ENCODE measurements at places on chromosomes 7 and 10.

DNA sequence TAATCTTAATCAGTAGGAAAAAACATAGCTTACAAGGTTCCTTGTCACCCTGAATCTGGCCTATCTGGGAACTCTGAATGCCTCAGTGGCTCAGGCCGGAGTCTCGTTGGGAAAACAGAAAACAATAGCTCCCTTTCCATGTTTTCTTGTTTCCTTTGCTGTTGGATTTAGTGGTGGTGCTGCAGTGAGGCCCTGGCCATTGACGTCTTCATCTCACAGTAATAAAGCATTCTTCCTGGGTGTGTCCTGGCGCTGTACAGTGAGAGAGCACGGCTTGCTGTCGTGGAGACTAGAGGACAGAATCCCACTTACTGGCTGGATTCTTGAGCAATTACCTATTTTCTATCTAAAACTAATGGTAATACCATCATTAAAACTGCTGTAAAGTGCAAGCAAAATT, 1.3 kb upstream of the SPOCK2 start:
- DNase-seq, result peak; percentile 29

DNA sequence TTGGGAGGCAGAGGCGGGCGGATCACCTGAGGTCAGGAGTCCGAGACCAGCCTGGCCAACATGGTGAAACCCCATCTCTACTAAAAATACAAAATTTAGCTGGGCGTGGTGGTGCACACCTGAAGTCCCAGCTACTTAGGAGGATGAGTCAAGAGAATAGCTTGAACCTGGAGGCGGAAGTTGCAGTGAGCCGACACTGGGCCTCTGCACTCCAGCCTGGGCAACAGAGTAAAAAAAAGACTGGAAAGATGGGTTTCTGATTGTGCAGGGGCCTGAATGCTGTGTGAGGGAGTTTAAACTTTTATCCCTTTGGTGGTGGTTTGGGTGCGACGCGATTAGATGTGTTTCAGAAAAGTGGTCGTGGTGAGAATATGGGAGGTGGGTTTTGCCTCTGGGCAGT, 1.8 kb downstream of the CHST12 start:
- DNase-seq, result no peak

GRCh38 chr7:76282344-76283253, 19.9 kb upstream of the HSPB1 start:
- peak; percentile 41 for DNase-seq

DNA sequence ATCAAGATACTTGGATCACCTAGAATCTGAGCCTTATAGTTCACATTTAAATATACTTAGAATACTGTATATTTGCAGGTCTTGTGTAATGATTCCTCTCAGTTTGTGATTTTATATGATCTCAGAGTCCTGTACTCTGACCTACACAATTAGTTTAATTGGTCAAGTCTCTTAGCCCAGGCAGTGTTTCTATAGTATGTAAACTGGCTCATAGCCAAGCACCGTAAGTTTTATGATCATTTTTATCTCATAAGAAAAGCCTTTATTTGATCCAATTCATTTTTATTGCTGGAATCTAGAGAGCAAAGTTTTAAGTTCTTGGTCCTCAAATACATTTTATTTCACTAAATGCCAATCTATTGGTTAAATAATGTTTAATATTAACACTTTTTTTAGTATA, 242.2 kb downstream of the MALRD1 start:
- DNase-seq, result no peak

- DNase-seq, result no peak
These were observed 48.4 kb downstream of the TBC1D12 start for GRCh38 chr10:94450782-94451181.

DNA sequence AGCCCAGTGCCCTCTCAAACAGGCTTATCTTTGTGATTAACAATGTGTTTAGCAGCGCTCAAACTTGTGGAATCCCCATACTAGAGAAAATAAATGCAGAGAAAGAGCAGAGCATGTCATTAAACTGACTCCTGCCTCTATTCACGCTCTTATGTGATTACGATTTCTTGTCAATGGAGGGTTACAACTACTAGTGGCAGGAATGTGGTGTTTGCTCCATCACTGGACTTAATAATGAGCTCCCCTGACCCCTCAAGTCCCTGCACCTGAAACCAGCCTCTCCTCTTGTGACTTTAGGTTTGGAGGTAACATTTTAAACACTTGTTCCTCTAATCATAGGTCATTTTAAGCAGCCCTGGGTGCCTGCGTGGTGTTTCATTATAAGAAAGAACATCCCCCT, 121.9 kb downstream of the PLPP4 start:
- no peak for DNase-seq

- no peak for DNase-seq
These were observed 15.4 kb downstream of the SEC24C start for GRCh38 chr10:73759512-73760115.

DNA sequence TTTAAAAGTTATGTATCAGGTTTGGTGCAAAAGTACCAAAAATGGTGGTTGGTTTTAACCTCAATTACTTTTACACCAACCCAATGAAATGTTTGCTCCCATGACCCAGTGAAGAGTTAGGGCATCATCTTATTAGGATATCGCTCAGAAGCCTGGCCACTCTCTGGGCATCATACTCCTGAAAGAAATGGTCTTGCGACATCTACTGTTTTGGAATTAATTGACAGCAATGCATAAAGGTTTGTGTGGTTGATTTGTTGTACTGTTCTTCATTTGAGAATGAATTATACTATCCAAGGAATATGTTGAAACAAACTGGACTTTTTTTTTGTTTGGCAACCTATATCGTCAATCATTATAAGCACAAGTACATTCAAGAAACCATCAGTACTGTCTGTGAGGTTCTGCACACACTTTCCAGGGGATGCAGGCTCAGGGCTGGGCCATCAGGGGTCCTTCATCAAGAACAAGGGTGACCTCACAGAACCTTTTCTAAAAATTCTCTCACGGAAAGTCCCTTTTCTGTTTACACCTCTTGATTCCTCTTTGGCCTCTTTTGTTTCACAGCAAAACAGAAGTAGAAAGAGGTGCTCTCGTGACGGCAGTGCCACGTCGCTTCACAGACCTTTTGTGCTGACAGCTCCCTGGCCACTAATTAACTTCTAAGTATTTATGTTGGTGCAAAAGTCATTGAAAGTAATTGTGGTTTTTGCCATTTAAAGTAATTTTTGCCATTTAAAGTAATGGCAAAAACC, 117.2 kb upstream of the KLF6 start:
- peak; percentile 45 for DNase-seq

DNA sequence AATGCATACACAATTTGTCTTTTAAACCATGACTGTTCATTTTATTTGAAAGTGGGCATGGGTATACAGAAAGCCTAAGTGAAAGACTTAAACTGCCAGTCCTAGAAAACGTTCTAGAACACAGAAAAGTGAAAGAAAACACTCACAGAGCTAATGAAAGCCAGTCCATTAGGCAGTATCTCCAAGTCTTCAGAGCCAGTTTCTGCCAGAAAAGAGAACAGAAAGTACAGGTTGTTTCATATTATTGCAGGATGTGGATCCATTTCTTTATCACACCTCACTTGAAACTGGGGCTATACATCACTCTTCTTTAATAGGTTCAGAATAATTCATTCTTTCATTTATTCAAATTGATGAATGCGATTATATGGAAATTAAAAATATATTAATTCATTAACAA, 7.7 kb downstream of the PON1 start:
- DNase-seq, result no peak

GRCh38 chr10:93225938-93226337, 152.2 kb downstream of the CYP26A1 start:
- DNase-seq, result no peak

DNA sequence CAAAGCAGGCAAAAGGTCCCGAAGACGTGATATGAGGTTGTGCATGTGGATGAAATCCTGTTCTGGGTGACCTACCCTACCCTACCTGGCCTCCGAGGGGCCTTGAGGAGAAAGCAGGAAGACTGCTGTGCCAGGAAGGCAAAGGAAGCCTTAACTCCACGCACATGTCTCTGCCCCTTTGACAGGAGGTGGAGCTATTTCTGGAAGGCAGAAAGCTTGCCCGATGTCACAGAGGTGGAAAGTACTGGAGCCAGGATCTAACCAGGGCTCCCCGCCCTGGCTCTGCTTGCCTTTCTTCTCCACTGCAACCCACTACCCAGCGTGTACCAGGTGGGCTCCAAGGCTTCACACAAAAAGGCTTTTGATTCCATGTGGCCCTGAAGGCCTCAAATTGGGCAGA, 66.4 kb upstream of the DDC start:
- DNase-seq, result no peak

DNA sequence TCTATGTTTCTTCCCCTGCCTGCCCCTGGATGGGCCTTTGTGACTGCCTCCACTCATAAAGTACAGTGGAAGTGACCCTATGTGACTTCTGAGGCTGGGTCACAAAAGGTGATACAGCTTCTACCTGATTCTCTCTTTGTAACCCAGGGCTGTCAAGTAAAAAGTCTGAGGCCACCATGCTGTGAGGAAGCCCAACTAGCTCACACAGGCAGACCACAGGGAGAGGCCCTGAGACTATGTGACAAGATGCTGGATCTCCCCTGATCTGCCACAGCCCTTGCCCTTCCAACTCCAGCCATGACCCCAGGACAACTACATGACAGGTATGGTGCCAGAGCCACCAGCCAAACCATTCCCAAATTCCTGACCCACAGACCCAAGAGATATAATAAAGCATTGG, 45.8 kb downstream of the DRGX start:
- no peak for DNase-seq

DNA sequence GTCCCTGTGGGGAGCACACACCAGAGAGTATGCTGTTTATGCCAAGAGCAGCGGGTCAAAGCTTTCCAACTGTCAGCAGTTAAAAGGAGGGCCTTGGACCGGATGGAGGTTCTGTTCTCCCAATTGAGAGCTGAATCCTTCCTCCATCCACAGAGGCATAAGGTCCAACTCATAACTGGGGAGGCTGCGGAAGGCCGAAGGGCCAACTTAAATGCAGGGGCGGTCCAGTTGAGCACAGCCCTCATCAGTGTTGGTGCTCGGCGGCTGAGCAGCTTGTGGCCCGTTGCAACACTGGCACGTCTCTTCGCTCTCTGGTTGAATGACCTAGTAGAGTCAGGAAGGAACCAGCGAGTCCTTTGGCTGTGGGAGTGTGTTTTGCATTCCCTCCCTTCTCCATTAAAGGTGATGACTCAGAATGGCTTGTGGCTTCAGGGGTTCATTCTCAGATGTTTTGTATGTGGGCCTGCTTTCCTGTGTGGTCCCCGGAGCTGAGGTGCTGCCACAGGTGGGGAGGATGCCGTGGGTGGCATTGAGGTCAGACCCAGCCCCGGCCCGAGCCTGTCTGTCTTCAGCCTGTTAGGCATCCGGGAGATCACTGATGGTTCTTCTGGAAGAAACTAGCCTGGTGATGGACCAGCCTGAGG, 44.8 kb upstream of the DMBT1 start:
- DNase-seq, result no peak

GRCh38 chr10:46064269-46064817, 18.3 kb upstream of the MSMB start:
- no peak for DNase-seq

- DNase-seq, result no peak
These were observed 1095.9 kb upstream of the SORCS1 start for GRCh38 chr10:108260383-108260906.

- peak; percentile 55 for DNase-seq
These were observed 11.2 kb downstream of the DGKI start for GRCh38 chr7:137835486-137836112.

GRCh38 chr7:157907091-157907490, 570.3 kb downstream of the DNAJB6 start:
- DNase-seq, result no peak

GRCh38 chr7:11524476-11525397, 307.3 kb downstream of the THSD7A start:
- peak; percentile 31 for DNase-seq

DNA sequence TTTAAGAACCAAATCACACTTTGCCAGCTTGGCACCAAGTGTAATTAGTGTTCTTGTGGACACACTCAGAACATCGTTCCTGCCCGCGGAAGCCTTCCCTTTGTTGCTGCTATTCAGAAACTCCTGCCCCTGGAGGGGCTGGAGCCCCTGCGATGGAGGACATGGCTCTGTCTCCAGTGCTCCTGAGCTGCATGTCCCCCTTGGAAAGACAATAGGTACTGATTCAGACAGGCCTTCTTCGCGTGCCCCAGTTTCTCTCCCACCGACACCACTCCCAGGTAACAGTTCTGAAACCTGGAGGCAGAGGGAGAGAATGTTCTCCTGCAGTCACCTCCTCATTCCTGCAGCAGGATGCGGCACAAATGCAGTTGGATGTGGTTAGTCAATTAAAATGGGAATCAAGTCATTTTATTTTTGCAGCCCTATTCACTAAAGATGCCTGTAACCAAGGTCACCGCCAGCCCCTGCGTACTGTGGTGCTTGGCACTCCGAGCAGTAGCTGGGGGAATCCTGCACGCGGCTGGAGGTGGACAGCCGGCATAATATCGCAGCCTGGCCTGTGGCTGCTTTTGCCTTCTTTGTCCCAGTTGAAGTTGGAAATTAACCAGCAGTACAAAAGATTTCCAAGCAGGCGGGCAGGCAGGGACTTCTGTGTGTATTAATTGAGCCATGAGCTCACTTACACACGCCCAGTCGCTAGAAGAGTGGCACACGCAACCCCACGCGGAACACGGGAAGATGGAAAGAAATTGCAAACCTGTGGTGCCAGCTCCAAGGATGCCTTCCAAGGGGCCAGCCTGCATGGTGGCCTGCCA, 205.7 kb downstream of the EBF3 start:
- DNase-seq, result no peak

DNA sequence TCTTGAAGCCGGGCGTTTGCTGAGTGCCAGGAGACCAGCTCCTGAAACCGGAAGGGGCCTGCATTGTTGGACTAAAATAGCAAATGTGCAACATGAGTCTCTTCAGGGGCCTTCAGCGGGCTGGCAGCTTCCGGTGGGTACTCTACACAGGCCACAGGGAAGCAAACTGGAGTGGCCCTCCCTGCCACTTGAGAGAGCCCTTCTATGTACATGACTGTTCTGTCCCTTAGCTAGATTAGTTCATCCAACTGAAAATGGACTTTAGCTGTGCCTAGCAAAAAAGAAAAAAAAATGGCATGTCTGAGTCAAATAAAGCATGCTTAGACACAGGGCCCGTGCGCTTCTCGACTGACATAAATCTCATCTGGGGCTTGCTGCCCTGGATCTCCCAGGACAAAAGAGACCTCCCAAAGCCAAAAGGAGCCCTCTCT, 115.3 kb upstream of the TCF7L2 start:
- peak; percentile 44 for DNase-seq

- DNase-seq, result no peak
These were observed 86.9 kb downstream of the ZNF277 start for GRCh38 chr7:112293416-112293815.

- no peak for DNase-seq
These were observed 182.4 kb downstream of the DNAJB6 start for GRCh38 chr7:157519246-157519645.

- DNase-seq, result peak; percentile 62
These were observed 44.8 kb downstream of the JAZF1 start for GRCh38 chr7:28135760-28136159.

DNA sequence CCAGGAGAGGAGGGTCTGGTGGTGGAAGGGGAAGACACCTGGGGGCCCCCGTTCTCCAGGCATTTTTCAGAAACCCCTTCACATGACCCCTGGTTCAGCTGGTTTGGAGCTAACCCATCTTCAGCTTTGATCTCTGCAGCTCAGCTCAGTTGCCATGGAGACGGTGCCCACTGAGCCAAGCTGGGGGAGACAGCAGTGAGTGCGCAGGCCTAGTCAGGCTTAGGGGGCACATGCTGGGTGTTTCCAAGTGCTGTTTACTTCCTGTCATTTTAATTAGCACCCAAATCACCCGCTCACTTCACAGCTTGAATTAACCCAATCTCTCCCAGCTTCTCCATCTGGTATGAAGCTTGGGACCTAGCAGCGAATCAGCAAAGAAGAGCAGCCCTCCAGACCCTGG, 9.0 kb downstream of the SPOCK2 start:
- no peak for DNase-seq
